ENCODE measurements at places on chromosomes 4 and X. TPM values are rescaled to one million over a fixed set of nuclear protein-coding genes. Genes with fewer than 3 reads are reported as not detected.

SUPT20HL1 gene
- not detected for total RNA-seq

UGT8 gene
- 0.10 TPM for total RNA-seq

SMIM31 gene
- not detected for total RNA-seq

DUSP21 gene
- total RNA-seq, result not detected

ALAS2 gene
- total RNA-seq, result not detected

XPNPEP2 gene
- not detected for total RNA-seq

FRMPD3 gene
- total RNA-seq, result 0.12 TPM

FANCB gene
- 3.1 TPM for total RNA-seq

SUPT20HL2 gene
- not detected for total RNA-seq

TMEM31 gene
- not detected for total RNA-seq

ANK2 gene
- total RNA-seq, result 0.52 TPM

KLHL13 gene
- total RNA-seq, result 0.28 TPM

ACE2 gene
- not detected for total RNA-seq
